ENCODE measurements at places on chromosomes 7 and 10.

DNA sequence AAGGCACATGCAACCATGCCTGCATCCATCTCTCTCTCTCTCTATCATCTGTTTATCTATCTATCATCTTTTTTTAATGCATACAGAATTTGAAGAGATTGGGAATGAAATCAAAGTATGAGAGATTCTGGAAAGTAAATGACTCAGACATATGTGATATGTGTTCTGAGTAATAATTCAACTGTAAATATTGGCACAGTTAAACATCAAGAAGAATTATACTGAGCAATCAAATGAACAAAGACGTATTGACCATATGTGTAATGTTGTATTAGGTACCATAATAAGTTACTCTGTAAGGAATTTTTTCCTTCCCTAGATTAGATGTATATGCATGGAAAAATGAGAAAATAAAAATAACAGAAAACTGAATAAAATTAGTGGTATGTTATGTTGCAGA lies 108.3 kb downstream of the SUGCT start:
- no peak for DNase-seq

- DNase-seq: no peak
These were observed 50.9 kb downstream of the CCDC3 start for GRCh38 chr10:12950583-12951128.

- DNase-seq: no peak
These were observed 151.2 kb downstream of the TPST1 start for GRCh38 chr7:66356277-66356721.

DNA sequence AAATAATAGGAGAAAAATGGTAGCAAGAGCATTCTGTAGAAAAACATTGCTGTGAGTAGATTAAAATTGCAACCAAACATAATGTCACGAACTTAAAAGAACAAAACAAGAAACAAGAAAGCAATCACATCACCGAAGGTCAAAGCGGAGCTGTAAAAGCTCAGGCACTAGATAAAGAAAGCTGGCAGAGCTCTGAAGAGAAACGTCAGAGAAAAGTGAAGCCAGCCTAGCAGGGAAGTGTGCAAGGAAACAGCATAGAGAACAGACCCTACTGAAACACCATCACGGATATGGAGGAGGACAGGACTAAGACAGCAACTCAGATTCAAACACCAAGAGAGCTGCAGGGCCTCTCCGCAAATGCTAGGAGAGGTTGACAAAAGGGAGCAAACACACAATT lies 22.5 kb upstream of the DDC start:
- no peak for DNase-seq

DNA sequence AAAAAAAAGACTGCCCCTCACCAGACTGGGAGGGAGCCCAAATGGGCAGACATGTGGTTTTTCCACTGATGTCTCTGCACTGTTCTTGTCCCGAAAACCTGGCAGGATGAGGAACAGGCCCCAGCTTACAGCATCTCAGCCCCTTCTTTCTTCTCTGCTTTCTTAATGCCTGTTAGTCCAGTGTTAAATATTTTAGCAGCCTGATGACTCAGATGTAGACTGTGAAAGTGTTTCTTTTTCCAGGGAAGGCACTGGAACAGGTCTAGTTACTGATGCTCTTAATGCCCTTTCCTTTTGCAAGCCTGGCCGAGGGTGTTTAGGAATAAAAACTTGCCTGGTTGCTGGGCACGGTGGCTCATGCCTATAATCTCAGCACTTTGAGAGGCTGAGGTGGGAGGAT lies 107.7 kb downstream of the TACC2 start:
- DNase-seq: no peak

DNA sequence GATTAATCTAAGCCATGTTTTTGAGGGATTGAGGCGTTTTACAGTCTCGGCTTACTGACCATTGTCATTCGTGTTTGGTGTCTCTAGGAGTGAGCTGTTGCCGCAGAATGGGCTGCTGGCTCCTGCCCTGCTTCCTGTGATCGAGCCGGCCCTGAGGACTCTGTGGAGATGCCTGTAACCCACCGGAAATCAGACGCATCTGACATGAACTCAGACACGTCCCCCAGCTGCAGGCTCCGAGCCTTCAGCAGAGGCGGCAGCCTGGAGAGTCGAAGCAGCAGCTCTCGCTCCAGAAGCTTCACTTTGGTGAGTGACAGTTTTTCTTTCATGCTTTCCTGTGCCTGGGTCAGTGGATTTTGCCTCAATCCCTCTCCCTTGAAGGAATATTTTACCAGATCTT lies 28.8 kb downstream of the PROSER2 start:
- DNase-seq: no peak

- no peak for DNase-seq
These were observed 686 bp downstream of the ABI1 start for GRCh38 chr10:26860102-26860442.

- DNase-seq: no peak
These were observed 256.4 kb downstream of the FZD1 start for GRCh38 chr7:91520645-91521044.

DNA sequence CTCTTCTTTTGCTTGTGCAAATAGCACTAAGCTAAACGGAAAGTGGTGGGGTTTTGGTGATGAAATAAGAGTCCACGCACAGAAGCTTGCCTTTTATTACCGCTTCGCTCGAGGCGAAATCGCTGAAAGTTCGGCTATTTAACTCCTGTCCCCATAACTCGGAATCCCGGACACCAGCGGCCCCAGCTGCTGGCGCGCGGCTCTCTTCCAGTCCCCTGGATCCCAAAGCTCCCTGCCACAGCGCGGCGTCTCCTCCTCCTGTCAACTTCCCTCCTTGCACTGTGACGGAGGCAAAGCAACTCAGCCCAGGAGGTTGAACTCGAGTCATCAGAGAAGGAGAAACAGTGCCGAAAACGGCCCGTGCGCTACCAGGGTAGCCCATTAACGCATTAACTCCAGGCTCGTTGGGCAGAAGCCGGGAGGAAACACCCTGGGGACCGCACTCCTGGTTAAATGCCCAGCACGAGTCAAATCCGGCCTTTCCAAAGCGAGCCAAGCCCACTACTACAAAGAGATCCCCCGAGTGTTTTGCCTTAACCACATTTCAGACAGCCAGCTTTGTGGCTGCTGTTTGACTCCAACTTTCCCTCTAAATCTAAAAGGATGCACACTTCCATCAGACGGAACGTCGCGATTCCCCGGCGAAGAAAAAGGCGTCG lies 1.3 kb downstream of the SEMA3D start:
- DNase-seq: no peak

DNA sequence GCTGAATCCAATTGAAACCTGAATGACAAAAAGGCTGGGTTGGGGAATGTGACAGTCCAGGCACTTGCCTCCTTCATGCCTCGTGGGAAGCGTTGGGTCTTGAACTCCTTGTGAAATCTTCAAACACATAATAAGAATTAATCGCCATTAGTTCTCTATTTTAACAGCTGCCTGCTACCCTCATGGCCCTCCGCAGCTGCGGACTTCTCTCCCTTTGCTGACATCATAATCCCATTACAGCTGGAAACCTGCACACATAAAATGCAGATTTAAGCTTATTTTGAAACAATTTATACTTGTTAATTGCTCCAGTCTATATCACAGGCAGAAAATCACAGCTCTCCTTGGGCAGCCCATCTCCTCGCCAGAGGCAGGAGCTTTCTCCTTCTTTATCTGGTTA lies 403.0 kb upstream of the MKI67 start:
- no peak for DNase-seq

DNA sequence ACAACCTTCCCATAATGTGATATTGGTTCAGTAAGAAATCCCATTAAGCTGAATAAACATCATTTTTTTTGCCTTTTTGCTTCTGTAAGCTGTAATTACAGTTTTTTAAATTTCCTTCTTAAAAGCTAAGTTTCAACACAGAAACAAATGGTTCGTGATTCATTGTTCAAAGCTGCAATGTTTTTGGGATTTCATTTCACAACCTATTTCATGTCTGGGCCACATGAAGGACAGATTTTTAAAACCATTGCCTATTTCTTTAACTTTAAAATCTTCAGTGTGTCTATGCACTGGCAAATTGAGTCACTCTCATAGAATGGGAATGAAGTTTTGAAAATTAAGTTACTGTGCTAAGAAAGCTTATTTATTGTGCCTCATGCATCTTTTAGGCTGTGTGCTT lies 66.9 kb downstream of the TFPI2 start:
- DNase-seq: no peak

GRCh38 chr10:68271196-68271882 lies 39.4 kb upstream of the ATOH7 start:
- no peak for DNase-seq

DNA sequence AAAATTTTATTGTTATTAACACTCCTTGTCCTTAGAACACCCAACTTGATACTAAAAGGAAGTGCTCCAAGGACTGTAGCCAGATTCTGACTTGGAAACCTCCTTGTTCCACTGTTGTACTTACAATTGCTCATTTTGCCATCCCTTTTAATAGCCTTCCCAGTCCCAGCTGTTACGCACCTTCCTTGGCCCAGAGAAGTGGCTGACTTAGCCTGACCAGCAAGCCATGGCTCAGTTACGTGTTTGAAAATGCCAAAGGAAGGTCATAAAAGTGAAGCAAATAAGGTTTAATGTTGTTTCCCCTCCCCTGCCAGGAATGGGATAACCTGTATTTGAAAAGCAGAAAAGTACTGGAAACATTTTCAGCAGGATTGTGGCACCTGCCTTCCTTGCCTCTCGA lies 3.7 kb upstream of the ANKRD1 start:
- no peak for DNase-seq

- no peak for DNase-seq
These were observed 98.5 kb downstream of the PHTF2 start for GRCh38 chr7:77897004-77897547.

GRCh38 chr7:54637712-54638396 lies 95.7 kb downstream of the VSTM2A start:
- DNase-seq: no peak

- no peak for DNase-seq
These were observed 40.6 kb upstream of the FAM3C start for GRCh38 chr7:121436688-121437087.
